ENCODE measurements at places on chromosomes 5 and 9.

GRCh38 chr5:59049095-59049494 lies 466.2 kb downstream of the RAB3C start:
- DNase-seq = no peak

GRCh38 chr5:121968910-121969607 lies 7.3 kb downstream of the SRFBP1 start:
- no peak for DNase-seq

DNA sequence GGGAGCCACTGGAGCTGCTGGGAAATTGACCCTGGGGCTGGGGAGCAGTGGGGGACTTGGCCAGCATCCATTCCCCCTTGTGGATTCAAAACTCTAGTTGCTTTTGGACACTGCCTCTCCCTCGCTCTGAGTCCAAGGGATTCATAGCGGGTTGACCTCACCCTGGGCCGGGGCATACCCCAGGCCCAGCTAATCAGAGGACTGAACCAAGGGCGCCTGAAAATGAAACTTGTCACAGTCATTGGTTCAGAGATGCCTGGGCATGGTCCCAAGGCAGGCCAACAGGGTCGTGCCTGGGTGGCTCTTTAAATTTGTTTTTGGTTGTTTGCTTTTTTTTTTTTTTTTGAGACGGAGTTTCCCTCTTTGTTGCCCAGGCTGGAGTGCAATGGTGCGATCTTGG lies 22.6 kb downstream of the STK10 start:
- DNase-seq = no peak

GRCh38 chr9:112162621-112163413 lies 12.3 kb downstream of the SUSD1 start:
- no peak for DNase-seq

DNA sequence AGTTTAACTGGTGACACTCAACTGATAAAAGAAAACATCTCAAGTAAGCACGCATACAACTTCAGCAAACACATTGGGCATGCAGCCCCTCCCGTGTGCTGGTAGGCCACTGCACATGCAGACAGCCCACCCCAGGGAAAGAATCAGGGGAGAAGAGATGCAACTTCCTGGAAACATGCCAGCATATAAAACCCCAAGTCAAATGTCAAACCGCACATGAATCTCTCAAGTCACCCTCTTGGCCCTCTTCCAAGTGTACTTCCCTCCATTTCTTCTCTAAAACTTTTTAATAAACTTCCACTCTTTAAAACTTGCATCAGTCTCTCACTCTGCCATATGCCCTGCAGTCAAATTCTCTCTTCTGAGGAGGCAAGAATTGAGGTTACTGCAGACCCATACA lies 732.7 kb downstream of the SEMA5A start:
- no peak for DNase-seq

- DNase-seq = no peak
Measured at GRCh38 chr5:40150896-40151295, 528.8 kb upstream of the PTGER4 start.

DNA sequence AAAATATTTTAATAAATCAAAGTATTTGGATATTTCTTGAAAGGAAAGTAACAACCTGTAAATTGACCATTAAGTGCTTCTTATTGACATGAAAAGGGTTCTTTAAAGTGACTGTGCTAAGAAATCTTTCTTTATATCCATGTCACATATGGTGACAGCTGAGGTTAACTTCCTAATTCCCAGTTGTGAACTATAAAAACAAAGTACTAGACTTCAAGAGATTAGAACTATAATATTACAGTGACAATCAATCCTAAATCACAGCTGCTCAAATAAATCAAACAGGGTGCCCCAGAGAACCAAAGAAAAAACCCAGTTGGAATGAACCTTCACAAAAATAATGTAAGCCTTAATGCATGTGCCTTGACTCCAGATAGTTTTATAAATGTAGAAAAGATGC lies 332.6 kb upstream of the PDE4D start:
- DNase-seq = no peak

DNA sequence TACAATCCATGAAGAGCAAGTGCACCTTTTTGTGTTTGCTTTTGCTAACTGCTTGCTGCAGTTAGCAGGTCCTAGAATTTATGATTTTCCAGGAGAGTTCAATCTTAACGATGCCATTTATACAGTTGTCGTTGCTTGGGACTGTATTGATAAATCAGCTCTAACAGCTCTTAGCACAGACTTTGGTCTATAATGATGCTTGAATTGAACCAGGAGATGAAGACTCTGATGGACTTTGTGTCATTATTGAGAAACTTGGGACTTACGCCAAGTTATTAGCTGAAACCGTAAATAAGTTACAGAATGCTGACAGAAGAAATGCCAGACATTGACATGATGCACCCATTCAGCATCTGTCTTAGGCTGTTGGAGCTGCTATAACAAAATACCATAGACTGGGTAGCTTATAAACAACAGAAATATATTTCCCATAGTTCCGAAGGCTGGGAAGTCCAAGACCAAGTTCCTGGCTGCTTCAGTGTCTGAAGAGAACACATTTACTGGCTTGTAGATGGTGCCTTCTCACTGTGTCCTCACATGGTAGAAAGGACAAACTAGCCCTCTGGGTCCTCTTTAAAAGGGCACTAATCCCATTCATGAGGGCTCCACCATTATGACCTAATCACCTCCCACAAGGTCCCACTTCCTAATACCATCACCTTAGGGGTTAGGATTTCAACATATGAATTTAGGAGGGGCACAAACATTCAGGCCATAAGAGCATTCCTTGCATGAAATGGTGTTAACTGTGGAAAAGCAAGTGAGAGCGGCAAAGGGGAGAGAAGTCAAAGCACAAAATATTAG lies 17.6 kb downstream of the GLRX start:
- no peak for DNase-seq

Data from stimulated activated CD8-positive, alpha-beta memory T cell treated with anti-CD3 and anti-CD28 coated beads, Interleukin-12 subunit alpha, Interleukin-12 subunit beta, amount 100 ng/mL, for 1 hour (primary cell).